ENCODE measurements at places on chromosomes 2 and 18.

DNA sequence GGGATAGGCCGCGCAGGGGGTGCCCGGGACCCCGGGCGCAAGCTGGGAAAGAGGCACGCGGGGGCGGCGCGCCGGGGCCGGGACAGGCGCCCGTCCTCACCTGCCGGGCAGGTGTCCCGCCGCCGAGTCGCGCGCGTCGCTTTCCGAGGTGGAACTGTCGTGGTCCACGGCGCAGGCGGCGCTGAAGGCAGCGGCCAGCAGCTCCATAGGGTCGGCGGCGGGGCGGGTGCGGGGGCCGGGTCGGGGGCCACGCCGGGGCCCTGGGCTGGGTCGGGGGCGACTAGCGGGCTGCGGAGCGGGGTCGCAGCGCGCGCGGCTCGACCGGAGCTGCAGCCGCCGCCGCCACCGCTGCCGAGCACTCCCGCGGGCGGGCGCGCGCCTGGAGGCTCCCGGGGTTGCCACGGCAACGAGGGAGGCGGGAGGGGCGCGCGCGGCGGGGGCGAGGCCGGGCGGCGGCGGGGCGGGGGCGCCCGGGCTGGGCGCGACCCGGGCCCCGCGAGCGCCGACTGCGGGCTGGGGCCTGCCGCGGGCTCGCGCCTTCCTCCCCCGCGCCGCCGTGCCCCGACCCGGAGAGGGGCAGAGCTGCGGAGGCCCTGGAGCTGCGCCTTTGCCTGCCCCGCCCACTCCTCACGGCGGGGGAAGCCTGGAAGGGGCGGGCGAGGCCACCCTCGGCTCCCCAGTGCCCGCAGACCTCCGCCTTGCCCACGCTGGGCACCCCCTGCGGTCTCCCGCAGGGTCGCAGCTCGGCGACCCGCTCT lies 57.9 kb downstream of the SNORC start:
- DNase-seq, result no peak

- DNase-seq, result no peak
Observed at GRCh38 chr18:26503382-26503781, 45.0 kb downstream of the KCTD1 start.

DNA sequence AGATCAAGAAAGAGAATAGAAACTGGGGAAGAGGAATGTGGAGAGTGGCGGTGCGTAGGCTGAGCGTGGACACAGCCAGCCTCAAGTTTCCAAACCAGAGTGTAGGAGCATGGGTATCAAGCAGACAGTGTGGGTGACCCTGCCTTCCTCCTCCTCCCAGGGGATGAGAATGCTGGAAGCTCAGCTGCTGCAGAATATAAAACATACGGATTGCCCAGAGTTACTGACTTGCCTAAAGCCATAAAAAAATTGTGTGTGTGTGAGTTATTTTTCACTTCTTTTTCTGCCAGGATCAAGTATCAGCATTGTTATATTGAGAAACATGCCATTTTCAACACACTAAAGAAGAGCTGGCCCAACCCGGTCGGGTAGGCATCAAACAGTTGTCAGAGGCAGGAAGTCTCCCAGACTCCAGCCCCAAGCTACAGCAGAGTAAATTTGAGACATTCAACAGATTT lies 333.3 kb upstream of the ACVR2A start:
- no peak for DNase-seq

DNA sequence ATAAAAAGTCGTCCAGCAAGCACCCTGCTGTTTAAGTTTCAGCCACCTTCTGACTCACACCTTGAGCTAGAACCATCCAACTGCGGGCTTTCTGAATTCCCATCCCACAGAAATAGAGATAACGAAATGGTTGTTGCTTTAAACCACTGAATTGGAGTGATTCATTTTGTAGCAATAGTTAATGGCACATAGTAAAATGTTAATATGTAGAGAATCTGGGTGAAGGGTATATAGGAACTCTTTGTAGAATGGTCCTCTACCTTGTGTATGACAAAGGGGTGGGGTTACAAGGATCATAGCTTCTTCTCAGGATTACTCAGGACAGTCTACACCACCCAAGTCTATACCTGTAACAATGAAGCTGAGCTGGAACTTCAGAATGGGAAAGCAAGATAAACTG lies 2.4 kb upstream of the MAPRE3 start:
- DNase-seq, result no peak

DNA sequence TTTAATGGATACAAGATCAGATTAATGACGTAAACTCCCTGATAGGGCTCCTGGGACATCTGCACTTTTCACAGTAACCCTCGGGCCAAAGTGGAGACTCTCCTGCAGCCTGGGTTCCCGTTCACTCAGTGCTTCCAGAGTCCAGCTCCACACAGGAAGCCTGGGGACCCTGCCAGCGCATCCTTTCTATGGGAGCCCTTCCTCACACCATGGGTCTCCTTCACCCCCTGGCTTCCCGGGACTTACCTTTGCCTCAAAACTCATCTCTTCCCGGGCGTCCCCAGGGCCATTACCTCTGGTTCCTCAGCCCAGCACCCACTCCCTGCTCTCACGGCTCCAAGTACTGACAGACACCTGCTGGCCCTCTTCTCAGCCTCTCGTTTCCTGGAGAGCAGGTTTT lies 40.7 kb upstream of the KLF11 start:
- no peak for DNase-seq
